ENCODE measurements at places on chromosomes 1 and 21.

DNA sequence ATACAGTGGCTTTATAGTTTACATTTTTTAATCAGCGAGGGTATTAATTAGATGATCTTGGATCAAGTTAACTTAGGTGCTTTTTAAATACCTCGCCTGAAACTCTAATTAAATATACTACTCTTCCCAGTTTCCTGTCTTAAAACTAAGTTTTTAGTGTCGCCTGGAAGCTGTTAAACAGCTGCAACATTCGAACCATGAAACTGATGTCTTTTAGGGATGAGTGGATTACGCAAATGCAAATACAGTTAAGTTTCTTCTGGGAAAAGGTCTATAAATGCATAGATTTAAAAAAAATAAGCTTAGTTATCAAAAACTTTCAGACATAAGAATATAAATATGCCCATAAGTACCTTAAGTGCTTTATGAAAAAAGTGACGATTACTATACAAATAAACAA, 228.3 kb downstream of the PTPRC start:
- no peak for DNase-seq

- no peak for DNase-seq
Observed at GRCh38 chr1:183368213-183369108, 49.7 kb downstream of the NMNAT2 start.

DNA sequence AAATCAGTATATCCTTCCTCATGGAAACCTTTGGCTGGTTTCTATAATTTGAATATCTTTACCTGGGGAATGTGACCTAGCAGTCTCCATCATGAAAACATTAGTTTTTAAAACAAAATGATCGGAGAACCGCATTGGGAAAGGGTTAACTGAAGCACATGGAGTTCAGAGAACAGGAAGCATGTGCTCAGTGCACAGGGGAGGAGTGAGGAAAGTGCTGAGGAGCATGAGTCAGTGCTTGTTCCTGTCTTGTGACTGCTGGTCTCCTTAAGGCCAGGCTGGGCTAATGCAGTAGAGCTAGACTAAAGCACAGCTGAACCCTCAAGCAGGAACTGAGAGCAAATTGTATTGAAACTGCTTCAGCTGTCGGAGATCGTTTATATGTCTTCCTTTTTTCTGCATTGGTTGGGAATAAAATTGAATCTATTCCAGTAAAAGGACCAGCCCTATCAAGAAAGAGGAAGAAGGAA, 5.8 kb downstream of the IFI16 start:
- DNase-seq, result peak; percentile 80

- no peak for DNase-seq
Observed at GRCh38 chr1:36554323-36554628, 71.6 kb upstream of the CSF3R start.

- DNase-seq, result peak; percentile 93
Observed at GRCh38 chr21:42460391-42461184, 35.4 kb downstream of the RSPH1 start.

DNA sequence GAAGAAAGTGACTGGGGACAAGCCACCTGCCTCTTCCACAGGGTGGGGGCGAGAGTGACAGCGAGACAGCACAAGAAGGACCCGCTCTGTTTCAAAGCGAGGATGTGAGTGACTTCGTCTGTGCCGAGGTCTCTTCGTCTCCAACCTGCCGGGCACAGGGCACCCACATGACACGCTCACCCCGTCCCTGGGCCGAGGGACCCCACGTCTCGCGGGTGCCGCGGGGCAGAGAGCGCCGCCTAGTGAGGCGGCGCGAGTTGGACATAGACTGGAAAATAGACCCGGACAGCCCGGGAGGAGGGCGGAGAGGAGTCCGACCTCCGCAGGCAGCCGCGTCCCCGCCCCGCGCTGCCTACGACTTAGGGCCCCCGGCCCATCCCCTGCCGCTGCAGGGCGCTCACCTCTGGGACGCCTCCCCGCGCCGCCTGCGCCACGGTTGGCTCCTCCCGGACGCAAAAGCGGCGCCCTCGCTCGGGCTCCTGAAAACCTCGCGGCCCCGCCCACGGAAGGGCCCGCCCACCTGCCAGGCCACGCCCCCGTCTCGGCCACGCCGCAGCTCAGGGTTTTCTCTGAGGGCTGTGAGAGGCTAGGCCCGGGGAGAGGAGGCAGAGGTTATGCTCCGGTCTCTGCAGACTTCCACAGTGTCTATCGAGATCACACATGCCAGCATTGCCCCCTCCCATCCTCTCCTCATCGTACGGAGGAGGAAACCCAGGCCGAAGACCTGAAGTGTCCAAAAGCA, at the start of gene TLR5:
TSS of gene TLR5 (minus strand) at position 454 of the 742 bp plus-strand sequence. CDS start 30,217 bp downstream, outside the sequence.
- DNase-seq, result peak; percentile 76

GRCh38 chr1:64711266-64711665, 33.6 kb upstream of the RAVER2 start:
- no peak for DNase-seq

DNA sequence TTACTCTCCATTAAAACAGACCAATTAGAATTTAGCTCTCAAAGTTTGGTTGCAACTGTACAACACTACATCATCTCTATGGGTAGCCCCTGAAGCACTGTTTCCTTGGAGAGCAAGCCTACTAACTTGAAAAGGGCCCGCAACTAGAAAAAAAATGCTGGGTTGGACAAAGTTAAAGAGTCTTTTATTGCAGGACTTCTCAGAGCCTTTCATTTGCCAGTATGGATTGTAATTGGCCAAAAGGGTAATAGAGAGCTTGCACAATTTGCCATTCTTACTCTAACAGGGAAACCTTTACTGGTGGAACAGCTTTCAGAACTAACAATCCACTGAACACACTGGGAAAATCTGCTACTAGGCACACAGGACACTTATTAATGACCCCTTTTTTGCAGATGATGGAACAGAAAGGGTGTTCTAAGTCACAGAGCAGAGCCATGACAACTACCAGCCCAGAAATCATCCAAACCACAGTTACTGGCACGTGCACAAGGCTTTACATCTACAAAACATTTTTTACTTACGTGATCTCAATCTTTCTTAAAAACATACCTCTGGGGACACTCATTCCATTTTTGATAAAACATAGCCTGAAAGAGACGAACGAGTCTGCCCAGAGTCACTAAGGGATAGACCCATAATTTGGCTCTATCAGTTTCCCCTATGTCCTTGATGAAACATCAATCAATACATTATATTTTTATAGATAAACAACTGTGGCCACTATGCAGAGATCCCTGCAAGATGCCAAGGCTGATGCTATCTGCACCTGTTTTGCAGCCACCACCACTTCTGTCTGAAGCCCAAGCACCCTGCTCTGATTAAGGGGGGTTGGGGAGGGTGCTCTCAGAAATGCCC, 176.3 kb upstream of the EDN2 start:
- DNase-seq, result no peak

GRCh38 chr21:35265170-35265877, 216.2 kb upstream of the RUNX1 start:
- no peak for DNase-seq

DNA sequence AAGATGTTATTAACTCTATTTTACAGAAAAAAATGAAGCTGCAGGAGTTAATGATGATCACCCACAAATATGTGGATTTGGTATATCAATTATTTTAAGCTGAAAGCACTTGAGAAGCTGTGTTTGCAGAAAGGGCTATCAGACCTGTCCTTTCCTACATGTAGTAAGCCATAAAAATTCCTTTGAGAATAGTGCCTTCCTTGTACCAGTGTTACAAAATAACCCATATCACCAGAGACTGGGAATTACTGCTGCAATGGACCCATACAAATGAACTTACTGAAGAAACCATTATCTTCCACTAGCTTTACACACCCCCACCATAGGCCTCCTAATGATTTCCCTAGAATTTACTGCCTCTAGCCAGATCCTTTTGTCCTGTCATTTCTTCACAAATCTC, 99.2 kb upstream of the ZRANB2 start:
- DNase-seq, result no peak

- DNase-seq, result no peak
Observed at GRCh38 chr1:27570356-27570755, 33.6 kb downstream of the AHDC1 start.

- DNase-seq, result peak; percentile 73
Observed at GRCh38 chr21:42513985-42514882, 582 bp downstream of the SLC37A1 start.

GRCh38 chr21:26389971-26390641, 183.0 kb downstream of the CYYR1 start:
- DNase-seq, result no peak

- DNase-seq, result peak; percentile 8
Observed at GRCh38 chr1:95041491-95042165, 31.1 kb downstream of the ALG14 start.

DNA sequence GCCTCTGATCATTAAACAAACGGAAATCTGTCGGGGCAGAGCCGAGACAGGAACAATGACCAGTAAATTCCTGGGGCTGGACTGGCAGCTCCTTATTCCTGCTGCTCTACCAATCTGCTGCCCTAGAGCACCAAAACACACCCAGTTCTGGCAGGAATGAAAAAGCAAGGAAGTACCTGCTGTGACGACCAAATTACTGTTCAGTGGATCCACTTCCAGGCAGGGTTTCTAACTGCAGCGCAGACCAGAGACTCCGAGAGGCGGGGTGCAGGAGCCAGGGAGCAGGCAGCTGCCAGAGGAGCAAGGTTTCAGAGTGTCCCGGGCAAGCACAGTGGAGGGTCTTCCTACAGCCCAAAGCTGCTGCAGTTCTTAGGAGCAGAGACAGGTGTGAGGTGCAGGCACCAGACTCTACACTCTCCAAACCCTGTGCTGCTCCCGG, 32.4 kb downstream of the KANK4 start:
- no peak for DNase-seq

- DNase-seq, result no peak
Observed at GRCh38 chr1:176066709-176067108, 140.4 kb downstream of the COP1 start.

GRCh38 chr1:21123287-21123948, 53.3 kb downstream of the EIF4G3 start:
- DNase-seq, result no peak

DNA sequence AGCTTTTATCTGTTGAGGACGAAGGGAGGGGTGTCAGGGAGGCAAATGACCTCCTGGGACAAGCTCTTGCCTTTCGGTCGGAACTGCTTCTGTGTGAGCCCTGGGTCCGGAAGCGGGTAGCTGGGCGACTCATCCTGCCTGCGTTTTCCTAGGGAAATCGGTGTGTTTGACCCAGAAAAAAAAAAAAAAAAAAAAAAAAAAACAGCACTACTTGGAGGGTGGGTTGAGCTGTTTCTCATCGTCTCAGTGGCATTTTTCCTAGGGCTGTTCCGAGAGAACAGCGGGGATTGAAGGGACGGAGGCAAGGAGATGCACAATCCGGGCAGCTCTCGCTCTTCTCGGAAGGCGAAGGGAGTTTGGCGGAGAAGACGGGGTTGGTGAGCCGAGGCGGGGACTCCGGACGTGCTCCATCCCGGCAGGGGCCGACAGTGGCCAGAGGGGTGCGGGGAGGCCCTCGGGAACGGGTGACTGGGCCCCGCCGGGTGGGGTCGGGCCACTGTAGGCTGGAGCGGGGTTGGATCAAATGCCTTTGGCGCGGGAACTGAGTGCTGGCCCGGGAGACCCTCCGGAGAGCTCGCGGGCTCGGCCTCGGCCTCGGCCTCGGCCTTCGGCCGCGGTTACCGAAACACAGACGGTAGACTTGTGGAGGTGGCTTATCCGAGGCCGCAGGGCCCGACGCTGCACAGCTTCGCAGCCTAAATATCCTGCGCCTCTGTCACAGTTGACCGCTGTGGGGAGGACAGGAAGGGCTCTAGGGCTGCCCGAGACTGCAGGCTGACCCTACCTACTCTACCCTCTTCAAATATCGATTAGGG, 2.4 kb upstream of the BARHL2 start:
- DNase-seq, result no peak

- no peak for DNase-seq
Observed at GRCh38 chr1:65207317-65207716, 59.3 kb downstream of the AK4 start.

DNA sequence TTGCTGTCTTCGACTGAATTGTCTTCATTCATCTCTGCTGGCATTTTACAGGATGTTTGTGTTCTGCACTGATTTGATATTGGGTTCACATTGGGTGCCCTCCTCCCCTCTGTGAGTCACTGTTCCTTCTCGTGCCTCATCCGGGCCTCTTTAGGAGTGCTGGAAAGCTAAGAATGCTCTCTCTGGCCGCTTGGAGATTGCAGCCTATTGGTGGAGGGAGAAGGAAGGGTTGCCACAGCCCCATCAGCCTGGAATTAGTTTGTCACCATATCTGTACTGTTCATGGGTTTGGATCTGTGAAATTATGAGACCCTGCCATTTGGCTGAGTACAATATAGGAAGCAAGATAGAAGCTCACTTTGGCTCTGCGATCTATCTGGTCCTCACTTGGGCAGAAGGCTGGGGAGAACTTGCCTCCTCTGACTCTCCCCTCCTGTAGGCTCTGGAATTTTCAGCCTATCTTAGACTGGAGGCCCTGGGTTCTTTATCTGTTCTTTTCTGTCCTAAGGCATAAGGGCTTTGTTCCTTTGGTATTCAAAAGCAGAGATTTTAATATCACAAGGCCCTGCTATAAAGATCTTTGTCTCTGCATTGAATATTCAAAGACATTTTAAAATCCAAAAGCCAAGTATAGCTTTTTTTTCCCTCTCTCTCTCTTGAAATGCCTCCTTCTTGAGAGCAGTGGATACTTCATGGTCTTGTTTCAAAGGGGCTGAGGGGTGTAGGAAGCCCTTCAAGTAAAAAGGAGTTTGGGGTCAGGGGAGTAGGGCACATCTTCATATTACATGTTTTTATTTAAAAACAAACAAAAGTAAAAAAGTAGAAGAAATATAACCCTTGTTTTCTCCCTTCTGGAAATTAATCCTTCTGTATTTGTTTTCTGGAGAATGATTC, 347.9 kb downstream of the ZP4 start:
- DNase-seq, result no peak

DNA sequence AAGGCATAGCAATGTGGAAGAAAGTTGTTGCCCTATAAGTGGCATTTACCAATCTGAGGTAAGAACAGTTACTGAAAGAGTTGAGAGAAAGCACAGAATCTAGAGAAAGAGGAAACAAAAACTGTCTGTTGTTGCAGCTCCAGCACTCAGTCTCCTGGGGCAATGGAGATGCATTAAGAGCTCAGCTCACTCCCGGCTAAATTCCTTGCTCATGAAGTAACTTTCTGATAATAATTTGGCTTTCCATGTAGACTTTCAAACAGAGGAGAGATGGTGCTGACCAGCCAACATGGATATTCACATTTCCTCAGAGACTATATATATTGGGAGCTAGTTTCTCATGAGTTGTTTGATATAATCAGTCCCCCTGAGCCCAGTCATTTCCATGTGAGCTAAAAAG, 135.3 kb downstream of the GDAP2 start:
- DNase-seq, result no peak

GRCh38 chr1:18731591-18732235, 101.1 kb downstream of the PAX7 start:
- DNase-seq, result no peak

Data from naive B cell (primary cell).